Activated gamma-delta T cell treated with anti-CD3 and anti-CD28 coated beads, Interleukin-2, amount 50 U/mL, for 16 hours (primary cell): ENCODE measurements at places on chromosomes 5 and 9.

GRCh38 chr9:114465906-114466900 lies 39.1 kb downstream of the WHRN start:
- no peak for DNase-seq

DNA sequence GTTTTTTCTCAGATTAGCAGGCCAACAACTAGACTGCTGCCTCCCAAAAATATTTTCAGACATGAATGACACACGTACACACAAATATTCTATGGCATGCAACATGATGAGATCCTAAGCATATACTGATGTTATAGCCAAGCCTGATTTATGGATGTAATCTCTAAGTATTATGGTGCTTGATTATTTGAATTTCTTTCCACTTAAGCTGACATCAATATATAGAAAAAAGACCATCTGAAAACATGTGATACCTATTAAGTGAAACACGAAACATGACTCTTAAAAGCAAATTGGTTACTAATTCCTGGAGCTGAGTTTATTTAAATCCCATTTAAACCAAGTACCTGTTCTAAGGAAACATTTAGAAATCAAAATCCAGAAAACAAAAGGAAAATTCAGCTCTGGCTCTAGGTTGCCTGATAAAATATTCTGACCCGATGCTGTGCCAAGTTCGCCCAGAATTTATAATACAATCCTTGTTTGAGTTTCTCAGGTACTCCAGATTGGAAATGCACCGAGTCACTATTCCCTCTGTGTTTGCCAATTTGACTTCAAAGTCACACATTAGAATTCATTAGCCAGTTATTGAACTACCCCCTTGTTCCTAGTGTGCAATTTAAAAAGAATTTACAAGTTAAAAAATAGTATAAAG lies 548.6 kb downstream of the CSNK1G3 start:
- DNase-seq = no peak

DNA sequence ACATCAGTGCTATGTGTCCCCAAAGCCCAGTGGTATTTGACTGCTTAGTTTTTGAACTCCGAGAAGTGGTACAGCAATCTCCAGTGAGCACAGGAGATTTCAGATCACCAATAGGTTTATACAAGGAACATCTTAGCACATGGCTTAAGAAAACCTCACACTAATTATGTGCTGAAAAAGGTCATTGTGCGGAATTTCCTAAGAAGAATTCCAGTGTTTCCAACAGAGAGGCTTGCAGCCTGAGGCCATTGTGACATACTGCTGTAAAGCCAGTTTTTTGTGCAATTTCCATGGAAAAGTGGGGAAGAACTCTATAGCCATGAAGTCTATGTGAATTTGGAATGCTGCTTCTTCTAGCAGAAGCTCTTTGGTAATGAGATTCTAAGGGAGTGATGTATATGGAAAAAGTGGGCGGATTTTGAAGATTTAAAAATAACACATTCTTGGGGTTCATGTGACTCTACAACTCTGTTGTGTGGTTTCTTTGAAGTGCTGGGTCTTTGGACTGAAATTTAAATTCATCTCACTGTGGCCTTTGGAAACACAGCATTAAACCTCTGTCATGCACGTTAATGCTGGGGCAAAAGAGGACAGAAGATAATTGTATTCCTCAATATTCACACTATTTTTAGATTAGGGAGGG lies 110.5 kb upstream of the CD180 start:
- no peak for DNase-seq

DNA sequence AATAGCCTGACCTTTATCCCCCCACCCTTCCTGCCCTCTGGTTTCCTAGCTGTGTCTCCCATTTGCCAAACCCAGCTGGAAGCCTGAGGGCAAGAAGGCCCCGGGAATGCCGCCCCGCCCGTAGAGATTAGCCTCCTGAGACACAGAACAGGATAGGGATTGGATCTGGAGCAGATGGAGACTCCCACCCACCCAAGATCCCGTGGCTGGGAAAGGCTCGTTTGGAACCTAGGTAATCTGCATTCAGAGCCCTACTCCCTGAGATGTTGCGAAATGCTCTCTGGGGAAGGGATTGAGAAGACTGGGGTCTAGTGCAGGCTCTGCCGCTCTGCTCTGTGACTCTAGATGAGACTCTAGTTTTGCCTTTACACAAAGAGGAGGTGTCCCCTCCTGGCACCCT lies 10.9 kb downstream of the AQP3 start:
- no peak for DNase-seq

GRCh38 chr5:151155775-151156506 lies 1.6 kb downstream of the ANXA6 start:
- DNase-seq = no peak

DNA sequence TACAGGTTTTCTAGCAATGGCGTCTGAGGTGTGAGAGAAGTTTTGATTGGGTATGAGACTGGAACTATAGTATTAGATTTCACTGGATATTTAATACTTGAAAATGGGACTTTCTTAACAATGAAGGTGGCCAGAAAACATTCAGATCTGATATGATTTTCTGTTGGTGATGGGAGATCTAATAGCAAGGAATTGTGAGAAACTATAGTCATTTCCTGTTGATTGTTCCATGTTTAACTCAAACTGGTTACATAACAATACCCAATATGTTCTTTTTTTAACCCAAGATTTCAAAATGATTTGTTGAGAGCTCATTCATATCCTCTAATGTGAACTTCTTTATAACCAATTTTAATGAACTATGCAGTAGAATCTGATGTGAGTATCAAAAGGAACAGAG lies 793.2 kb upstream of the RGMB start:
- DNase-seq = no peak
